ENCODE measurements at places on chromosomes 6 and 20.

- DNase-seq, result no peak
Measured at GRCh38 chr6:42117843-42118161, 24.6 kb downstream of the C6orf132 start.

- no peak for DNase-seq
Measured at GRCh38 chr6:125312478-125312877, 10.7 kb upstream of the HDDC2 start.

- no peak for DNase-seq
Measured at GRCh38 chr6:12138381-12138780, 126.3 kb downstream of the HIVEP1 start.

- DNase-seq, result no peak
Measured at GRCh38 chr6:43974643-43975230, 152.5 kb downstream of the MRPL14 start.

- DNase-seq, result no peak
Measured at GRCh38 chr20:57188056-57188455, 78.4 kb downstream of the BMP7 start.

DNA sequence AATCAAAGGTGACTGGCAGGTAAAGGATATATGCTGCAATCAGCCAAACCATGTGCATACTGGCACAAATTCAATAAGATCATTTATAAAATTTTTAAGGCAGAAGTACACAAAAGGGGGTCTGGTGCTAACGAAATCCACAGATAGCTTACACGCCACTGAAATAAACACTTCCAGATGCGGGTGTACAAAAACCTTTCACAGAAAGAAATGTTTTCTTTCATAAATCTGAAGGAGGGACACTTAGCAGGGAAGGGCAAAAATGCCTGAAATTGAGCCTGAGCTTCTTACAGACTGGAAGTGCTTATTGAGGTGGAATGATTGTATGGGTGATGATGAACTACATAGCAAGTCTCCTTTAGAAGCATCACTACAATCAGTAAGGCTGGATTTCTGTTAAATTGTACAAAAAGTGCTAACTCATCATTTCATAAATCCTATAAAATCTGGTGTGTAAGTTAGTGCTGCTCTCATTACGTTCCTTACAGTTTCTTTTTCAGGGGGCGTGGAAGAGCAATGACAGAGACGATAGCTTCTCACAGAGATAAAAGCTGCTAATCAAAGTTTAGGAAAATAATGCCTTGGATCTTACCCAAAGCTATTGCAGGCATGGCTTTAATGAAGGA lies 409.3 kb upstream of the RUNX2 start:
- no peak for DNase-seq

DNA sequence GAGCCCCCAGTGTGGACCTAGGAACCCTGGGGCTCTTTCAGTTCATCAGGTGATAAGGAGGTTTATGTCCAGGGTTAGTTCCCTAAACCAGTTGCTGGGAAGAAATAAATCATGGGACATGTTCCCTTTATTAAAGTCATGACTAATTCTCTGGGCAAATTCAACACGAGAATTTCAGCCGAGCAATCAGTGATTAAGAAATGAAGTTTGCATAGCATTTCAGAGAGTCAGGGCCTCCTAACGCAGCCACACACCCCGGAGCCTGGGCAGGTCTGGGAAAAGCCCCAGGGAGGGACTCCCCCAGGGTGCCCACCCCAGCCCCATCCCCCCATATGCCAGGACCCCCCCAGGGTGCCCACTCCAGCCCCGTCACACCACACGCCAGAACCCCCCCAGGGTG lies 20.1 kb downstream of the SLCO4A1 start:
- no peak for DNase-seq

GRCh38 chr6:109050012-109050411 lies 44.6 kb downstream of the SESN1 start:
- no peak for DNase-seq

DNA sequence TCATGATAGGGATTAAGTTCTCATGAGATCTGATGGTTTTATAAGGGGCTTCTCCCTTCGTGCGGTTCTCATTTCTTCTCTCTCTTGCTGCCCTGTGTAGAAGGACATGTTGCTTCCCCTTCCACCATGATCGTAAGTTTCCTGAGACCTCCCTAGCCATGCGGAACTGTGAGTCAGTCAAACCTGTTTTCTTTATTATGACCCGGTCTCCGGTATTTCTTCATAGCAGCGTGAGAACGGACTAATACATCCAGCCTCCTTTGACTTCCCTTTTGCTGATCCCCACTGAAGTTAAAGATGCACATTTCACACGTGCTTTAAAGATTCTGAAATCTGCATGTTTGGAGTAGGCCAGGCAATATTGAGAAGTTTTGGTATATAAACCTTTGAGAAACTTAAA lies 543.1 kb downstream of the PRKN start:
- DNase-seq, result no peak

- DNase-seq, result no peak
Measured at GRCh38 chr6:13764996-13765395, 49.4 kb downstream of the MCUR1 start.

DNA sequence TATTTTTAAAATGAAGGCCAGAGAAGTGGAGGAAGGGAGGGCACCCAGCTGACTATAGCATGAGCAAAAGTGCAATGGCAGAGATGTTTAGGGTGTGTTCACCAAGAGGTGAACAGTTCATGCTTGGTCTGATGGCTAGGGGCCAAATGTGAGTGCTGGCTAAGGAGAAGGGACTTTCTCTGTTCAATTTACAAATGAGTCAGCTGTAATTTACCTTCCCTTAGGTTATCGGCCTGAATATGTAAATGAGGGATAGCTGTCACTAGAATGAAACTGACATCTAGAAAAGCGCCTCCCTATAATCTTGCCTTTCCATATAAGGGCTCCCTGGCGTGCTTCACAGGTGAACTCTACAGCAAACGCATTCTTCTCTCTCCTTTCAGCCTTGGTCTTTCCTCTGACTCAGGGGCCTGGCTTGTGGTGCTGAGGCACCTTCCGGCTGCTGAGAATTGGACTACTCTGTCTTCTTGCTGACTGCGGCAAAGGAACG lies 114.7 kb upstream of the BACH2 start:
- DNase-seq, result no peak

DNA sequence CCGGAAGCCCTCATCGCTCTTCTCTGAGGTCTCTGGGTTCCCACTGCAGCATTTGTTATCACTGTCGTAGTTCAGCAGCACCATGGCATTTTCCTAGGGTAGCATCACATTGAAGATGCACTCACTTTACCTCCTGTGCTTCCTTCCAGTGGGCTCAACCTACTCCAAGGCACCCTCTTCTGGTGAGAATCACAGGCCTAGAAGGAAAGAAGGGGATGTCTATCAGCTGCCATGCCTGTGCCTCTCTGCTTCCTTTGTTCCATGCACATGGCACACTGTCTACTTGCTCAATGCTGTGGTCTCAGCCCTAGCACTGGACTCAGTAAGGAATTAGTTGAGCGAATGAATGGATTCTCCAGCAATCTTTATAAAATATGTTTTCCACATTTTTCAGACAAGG lies 22.6 kb downstream of the CST4 start:
- DNase-seq, result no peak

DNA sequence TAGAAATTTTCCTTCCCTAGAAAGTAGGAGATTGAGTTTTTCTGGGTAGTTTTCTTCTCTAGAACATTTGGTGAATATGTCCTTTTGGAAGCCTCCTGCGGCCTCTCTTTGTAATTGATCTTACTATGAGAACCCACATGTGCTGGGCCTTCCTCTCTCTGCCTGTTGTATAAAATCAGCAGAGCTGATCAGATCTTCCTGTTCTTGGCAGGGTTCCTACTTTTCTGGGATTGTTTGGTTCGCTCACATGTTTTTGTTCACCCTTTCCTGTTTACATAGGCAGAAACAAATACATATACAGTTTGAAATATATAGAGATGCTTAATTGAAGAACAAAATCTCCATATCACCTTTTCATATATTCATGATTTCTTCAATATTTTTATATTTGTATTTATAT lies 57.8 kb downstream of the IL22RA2 start:
- no peak for DNase-seq

DNA sequence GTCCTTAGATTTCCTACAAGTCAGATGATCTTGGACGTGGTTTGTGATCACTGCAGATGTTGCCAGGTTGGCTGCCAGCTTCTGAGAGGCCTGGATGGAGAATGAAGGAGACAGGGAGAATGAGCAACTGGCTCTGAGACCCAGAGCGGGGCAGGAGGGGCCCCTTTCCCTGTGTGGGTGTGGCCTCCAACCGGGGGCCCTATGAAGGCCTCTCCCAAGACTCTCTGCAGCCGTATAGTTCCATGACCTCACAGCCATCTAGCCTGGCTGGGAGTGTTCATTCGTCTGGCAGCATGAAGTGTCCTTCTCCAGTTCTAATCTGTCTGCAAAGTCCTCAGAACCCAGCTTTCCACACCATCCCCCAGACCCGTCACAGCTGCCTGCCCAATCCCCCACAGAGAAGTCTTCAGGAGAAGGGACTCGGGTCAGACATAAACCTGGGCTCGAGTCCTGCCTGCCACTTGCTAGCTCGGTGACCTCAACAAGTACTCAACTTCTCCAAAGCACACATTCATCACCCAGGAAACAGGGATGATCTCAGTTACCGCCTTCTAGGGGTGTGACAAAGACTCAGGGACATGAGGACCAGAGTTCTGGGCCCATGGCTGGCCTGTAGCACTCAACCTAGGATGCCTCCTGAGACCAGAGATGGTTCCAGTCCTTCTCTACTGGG lies 122.6 kb downstream of the EDN3 start:
- DNase-seq, result no peak

DNA sequence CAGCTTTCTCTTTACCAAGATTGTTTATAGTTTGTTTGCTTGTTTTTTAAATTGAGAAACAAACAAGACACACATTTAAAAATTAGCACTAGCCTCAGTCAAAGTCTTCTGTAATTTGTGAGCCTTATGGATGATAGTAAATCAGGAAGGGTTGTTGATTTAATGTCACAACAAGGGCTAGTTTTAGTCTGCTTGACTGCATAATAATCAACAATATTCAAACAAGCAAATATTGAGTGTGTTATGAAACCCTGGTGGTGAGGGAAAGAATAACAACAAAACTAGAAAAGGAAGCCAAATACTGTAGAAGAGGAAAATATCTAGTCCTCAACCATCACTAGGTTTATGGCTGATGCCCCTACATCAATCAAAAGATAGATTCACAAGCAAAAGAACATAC lies 228.6 kb downstream of the TBC1D7 start:
- no peak for DNase-seq

DNA sequence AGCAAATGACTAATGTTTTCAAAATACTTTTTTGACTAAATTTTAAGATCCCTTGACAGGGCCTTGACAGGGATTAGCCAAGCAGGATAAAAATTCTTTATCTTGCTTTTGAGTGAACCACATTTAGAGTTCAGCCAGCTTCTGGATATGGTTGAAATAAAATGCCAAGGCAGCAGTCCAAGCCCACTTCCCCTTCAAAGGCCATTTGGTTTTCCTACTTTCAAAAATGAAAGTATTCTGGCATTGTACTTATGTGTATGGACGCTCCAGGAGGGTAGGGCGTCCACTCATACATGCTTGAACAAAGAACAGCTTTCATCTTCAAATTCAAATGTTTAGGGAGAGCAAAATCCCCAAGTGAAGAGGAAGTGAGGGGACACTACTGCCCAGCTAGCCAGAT lies 82.3 kb upstream of the BCLAF1 start:
- no peak for DNase-seq

DNA sequence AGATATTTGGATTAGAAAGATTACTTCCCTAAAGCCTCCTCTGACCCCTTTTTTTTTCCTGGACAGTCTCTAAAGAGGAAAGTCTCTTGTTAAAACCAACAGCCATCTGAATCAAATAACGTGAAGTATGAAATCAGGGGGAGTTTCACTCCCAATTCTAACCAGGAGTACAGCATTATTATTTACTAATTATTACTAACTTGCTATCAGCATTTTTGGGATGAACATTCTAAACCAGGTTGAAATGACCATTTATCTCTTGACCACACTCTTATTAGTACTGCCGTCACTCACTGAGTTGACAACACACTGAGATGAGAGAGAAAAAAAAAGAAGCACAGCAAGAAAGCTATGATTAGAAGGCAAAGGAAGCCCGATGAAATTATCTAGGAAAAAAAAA lies 114.4 kb upstream of the BCLAF1 start:
- no peak for DNase-seq

- no peak for DNase-seq
Measured at GRCh38 chr6:19891451-19891850, 54.3 kb downstream of the ID4 start.

DNA sequence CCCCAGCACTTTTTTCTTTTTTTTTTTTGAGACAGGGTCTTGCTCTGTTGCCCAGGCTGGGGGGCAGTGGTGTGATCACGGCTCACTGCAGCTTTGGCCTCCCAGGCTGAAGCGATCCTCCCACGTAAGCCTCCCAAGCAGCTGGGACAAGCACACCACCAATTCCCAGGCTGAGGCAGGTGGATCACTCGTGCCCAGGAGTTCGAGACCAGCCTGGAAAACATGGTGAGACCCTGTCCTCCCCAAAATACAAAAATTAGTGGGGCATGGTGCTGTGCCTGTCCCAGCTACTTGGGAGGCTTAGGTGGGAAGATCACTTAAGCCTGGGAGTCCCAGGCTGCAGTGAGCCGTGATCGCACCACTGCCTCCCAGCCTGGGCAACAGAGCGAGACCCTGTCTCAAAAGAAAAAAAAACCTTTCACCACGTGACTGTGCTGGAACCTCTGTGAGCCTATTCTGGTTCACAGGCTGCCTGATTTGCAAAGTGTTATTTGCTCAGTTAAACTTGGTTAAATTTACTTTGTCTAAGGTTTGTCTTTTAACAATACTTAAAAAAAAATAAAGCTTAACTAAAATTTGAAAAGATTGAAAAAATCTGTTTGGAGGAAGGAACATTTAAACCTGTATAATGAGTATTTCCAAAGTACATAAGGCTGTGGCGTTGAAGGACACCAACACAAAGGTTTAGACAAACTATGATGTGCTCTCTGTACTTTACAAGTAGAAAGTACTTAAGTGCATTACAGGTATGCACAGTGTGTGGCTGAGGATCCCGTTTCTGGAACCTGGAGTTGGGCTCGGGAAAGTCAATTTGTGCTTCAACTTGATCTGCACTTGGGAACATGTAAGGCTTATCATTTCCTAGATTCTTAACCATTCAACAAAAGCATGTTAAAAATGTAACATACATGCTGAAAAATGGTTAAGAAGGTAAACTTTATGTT lies 55.0 kb downstream of the PPP1R3G start:
- DNase-seq, result peak; percentile 55

- no peak for DNase-seq
Measured at GRCh38 chr6:151702851-151703658, 104.4 kb upstream of the ESR1 start.

DNA sequence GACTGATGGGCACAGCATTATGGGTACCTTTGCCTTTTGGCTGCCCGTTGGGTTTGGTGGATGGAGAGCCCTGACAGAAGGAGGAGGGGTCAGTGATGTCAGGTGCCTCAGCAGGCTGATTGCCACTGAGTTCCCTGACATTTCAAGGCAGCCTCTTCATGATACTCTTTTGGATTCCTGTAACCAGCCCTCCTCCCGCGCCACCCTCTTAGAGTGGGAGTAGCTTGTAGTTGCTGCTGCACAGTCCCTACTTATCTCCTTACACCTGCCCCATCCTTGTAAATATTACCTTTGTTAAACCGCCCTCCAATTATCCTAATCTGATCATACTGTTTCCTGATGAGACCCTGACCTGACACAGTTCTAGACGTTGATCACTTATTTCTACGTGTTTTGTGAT lies 140.0 kb downstream of the CFAP61 start:
- no peak for DNase-seq

Data from vagina (tissue), 2 donors.